NCI-H2107 (cell line): ENCODE measurements at places on chromosomes 13 and 19.

DNA sequence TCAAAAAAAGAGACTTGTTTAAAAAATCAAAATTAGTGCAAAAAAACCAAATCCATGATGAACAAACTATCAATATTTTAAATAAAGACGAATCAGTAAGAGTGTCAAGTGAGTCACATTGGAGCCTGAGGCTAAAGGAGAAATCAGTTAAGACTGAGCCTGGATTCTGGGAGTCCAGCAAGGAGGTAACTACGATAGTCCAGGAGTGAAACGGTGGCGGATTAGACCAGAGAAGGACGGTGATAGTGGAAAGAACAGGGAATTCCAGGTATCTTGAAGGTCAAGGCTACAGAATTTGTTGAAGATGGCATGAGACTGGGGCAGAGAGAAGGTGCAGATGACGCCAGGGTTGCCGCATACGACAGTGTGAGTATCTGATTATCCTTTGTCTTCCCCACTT is 7.0 kb upstream of the NPAS1 start:
- no peak for DNase-seq

- no peak for DNase-seq
Measured at GRCh38 chr13:74561155-74561554, 427.0 kb upstream of the KLF12 start.

GRCh38 chr19:30733826-30734550 is 361.8 kb downstream of the ZNF536 start:
- no peak for DNase-seq

GRCh38 chr13:74306496-74306895 is 172.3 kb upstream of the KLF12 start:
- DNase-seq = no peak

DNA sequence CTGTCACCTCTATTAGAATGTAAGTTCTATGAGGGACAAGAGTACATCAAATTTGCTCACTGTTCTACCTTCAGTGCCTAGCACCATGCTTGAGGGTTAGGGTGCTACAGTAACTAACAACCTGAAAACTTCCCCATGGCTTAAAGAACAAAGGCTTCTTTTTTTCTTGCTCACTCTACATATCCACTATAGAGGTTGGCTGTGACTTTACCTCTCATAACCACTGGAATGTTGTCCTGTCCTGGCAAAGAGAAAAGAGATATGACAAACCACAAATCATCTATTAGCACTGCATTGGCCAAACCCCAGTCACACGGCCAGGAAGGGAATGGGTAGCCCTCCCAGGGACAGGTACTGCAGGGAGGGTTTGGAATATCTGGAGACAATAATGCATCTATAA is 23.2 kb upstream of the ACOD1 start:
- DNase-seq = no peak

DNA sequence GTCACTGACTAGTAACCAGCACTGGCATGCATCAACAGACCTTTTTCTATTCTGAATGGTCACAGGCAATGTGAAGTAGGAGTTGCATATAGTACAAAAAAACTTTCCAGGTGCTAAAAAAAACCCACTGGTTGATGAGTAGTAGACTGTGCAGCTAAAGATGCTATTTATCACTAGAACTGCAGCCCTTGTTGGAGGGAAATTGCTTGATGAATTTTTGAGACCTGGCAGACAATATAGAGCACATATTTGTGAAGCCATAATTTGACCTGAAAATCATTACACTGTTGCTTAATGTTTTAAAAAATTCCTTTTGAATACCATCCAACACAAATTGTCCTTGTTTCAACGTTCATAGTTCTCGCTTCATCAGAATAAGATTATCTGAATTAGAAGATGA is 441.0 kb downstream of the KLF12 start:
- no peak for DNase-seq

DNA sequence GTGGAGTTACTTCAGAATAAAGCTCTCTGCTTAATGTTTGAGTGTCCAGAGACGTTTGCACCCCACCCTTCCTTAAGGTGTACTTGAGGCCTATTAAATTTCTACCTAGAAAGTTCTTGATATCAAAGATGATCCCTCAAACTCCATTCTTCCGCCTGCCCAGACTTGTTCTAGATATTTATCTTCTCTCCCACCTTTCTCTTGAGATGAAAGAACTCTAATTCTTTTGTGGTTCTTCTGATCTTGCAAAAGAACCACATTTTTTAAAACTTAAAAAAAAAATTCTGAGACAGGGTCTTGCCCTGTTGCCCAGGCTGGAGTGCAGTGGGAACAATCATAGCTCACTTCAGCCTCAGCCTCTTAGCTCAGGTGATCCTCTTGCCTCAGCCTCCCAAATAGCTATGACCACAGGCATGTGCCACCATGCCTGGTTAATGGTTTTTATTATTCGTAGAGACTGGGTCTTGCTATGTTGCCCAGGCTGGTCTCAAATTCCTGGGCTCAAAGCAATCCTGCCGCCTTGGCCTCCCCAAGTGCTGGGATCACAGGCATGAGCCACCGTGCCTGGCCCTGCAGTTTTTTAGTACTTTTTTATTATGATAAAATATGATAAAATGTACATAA is 94.3 kb downstream of the SIPA1L3 start:
- no peak for DNase-seq

- DNase-seq = no peak
Measured at GRCh38 chr13:110580800-110581199, 19.3 kb upstream of the RAB20 start.

- DNase-seq = no peak
Measured at GRCh38 chr13:110965038-110965754, 50.3 kb upstream of the ANKRD10 start.

DNA sequence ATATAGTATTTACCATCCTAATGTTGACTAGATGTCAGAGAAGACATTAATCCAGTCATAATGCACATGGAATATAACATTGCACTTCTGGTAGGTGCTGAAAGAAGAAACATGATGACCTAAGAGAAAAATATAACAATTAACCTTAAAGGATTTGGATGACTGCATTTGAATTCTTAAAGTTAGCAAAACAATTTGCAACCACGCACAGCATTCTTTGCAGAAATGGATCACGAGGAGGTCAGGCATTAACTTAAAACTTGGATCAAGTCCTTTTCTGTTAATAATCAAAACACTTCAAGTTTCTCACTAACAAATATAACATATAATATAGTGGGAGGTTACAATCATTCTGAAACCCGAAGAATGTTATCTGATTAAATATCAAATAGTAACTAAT is 525.0 kb upstream of the SLITRK6 start:
- no peak for DNase-seq

- no peak for DNase-seq
Measured at GRCh38 chr13:89897681-89898080, 1449.8 kb upstream of the MIR17HG start.

DNA sequence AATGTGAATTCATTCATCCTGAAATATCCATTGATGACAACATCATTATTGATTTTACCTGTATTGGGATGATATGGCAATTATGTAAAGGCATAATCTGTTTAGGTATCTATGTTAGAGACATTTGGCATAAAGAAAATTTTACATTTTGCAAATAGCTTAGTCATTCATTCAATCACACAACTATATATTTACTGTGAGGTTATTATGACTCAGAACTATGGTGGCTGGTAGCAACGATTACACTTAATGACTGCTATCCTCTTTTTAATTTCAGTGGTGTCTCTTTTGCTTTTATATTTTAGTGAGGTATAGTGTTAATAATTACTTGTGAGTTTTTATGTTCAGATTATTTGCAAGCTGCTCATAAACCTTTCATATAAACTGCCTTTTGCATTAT is 955.9 kb downstream of the SLITRK6 start:
- no peak for DNase-seq
